ENCODE measurements at places on chromosomes 12 and 14. TPM values are rescaled to one million over a fixed set of nuclear protein-coding genes. Genes with fewer than 3 reads are reported as not detected.

The AHSA1 gene
- total RNA-seq: 278 TPM

The KERA gene
- total RNA-seq: not detected

The KITLG gene
- total RNA-seq: 23.4 TPM

The KLRC1 gene
- not detected for total RNA-seq

The EXD2 gene
- 8.0 TPM for total RNA-seq

The CCDC196 gene
- total RNA-seq: not detected

The TPPP2 gene
- not detected for total RNA-seq

The NINJ2 gene
- total RNA-seq: not detected

The SIX1 gene
- total RNA-seq: 4.1 TPM

The NXPH4 gene
- total RNA-seq: 1.2 TPM

The BICD1 gene
- total RNA-seq: 16.9 TPM

The PABPN1 gene
- 89.9 TPM for total RNA-seq

The DIP2B gene
- 3.6 TPM for total RNA-seq

The ASIC1 gene
- total RNA-seq: 1.7 TPM

The HNF1A gene
- not detected for total RNA-seq

The USP5 gene
- total RNA-seq: 143 TPM

The ZC2HC1C gene
- total RNA-seq: 0.99 TPM

The LYZ gene
- not detected for total RNA-seq

The HOXC9 gene
- total RNA-seq: 1.9 TPM

The CCDC175 gene
- total RNA-seq: not detected

The TTC9 gene
- not detected for total RNA-seq

The KRT2 gene
- total RNA-seq: not detected
